ENCODE measurements at places on chromosomes 5 and 9.
A peak's percentile ranks its signal among the peaks of the same experiment; 100 is the strongest.

GRCh38 chr9:116549786-116550660, 137.1 kb upstream of the TRIM32 start:
- DNase-seq, result no peak

- DNase-seq, result peak; percentile 30
Observed at GRCh38 chr5:172802567-172803176, 31.4 kb upstream of the ERGIC1 start.

DNA sequence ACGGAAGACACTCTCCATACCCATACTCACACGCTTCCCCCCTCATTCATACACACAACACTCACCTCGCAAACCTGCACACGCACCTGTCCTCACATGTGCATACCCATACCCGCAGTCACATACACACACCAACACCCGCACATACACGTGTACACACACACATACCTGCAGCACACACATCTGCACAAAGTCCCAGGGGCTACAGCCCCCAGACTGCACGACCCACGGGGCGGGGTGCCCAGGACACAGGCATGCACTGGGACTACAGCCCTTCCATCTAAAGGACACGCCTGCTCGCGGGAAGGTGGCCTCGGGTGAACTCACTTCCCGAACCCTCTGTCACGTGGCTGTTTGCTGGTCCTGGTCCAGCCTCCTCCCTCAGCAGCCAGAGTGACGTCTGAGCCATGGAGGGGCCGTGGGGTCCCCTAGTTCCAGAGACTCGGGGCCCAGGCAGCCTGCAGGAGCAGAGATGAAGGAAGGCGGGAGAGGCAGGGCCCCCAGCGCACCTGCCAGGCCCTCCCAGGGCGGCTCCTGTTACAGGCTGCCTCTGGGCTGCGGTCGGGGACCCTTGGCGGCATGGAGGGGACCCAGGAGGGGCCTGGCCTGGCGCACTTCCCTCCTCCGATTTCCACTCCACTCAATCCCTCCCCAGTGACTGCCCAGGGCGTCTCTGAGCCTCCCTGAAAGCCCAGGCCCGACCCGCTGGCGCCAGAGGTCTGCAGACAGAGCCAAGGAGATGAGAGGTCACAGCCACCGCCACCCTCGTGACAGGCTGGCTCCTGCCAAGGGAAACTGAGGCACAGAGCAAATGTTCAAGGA, 8.1 kb downstream of the SLC12A7 start:
- DNase-seq, result peak; percentile 49

- DNase-seq, result no peak
Observed at GRCh38 chr5:180439911-180440769, 54.0 kb upstream of the CNOT6 start.

GRCh38 chr5:111472096-111472495, 40.2 kb downstream of the STARD4 start:
- DNase-seq, result no peak

DNA sequence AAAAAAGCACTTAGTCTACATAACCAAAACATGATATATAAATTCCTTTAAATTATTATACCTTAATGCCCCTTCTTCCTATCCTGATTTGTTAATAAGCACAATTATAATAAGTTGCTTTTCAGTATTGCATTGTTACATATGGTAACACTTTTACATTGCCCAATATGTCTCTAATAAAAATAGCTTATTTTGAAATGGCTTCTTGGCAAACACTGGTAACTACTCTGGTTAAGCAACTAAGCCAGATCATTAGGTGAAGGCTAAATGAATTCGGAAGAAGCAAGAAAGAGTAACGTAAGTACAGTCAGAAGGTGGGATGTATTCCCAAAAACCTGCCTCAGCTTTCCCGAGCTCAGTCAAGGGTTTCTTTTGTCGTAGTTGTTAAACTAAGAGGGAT, 85.3 kb downstream of the TTC39B start:
- no peak for DNase-seq

GRCh38 chr5:62607615-62608014, 29.0 kb downstream of the LRRC70 start:
- DNase-seq, result no peak

GRCh38 chr9:114791736-114792135, 14.1 kb downstream of the TNFSF15 start:
- DNase-seq, result no peak

DNA sequence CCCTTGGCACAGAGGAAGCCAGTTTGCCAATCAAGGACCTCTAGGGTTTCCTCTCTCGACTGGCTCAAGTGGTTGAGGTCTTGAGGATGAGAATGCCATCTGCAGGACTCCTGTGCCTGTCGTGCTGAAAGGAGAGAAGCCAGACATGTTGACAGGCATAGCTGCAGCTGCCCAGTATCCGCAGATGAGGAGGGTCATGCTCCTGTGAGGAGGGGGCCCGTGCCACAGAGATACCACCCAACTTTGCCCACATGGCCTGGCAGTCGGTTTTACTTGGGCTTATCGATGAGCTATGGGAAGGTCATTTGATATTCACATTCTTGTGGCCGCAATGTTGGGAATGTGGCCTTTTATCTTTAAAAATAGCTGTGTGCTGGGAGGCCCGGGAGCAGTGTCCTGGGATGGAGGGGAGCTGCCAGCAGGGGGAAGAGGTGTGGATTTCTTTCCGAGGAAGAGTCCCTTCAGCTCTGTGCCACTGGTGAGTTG, 17.4 kb downstream of the FRMPD1 start:
- no peak for DNase-seq

DNA sequence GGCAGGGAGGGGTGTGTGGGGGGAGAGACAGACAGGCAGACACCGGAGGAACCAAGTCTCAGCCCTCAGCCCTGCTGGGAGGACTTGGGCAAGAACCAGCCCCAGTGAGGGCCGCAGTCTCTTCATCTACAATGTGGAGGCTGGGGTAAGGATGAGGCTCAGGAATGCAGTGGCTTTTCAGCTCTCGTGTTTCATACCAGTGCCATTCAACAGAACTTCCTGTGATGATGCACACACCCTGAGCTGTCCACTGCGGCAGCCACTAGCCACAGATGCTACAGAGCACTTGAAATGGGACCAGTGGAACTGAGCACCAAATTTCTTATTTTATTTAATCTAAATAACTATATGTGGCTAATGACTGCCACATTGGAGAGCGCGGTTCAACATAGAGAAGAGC, 10.7 kb downstream of the CAMK2A start:
- DNase-seq, result peak; percentile 96
